ENCODE measurements at places on chromosomes 5 and 9.

GRCh38 chr9:82721593-82721992 is 341.3 kb downstream of the RASEF start:
- DNase-seq: no peak

DNA sequence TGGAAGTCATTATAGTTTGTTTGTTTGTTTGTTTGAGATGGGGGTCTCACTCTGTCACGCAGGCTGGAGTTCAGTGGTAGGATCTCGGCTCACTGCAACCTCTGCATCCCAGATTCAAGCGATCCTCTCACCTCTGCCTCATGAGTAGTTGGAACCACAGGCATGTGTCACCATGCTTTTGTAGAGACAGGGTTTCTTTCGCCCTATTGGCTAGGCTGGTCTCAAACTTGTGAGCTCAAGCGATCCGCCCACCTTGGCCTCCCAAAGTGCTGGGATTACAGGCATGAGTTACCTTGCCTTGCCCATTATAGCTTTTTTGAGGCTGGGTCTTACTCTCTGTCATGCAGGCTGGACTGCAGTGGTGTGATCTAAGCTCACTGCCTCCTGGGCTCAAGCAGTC is 28.8 kb downstream of the NSD1 start:
- no peak for DNase-seq

- no peak for DNase-seq
Observed at GRCh38 chr5:94309141-94309540, 309.3 kb downstream of the KIAA0825 start.

- no peak for DNase-seq
Observed at GRCh38 chr5:130731839-130732238, 433.2 kb downstream of the HINT1 start.

GRCh38 chr9:116821633-116822229 is 134.6 kb downstream of the TRIM32 start:
- DNase-seq: no peak

DNA sequence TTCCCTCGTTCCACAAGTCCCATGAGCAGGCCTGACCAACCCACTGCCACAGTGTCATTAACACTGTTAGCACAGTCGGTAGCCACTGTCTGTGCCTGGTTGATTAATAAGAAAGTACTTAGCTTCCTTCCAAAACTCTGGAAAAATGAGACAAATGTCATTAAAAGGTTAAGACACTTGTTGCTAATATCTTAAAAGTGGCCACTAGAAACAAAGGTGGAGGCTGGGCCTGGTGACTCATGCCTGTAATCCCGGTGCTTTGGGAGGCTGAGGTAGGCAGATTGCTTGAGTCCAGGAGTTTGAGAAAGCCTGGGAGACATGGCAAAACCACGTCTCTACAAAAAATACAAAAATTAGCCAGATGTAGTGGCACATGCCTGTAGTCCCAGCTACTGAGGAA is 194.0 kb downstream of the PDZD2 start:
- no peak for DNase-seq

DNA sequence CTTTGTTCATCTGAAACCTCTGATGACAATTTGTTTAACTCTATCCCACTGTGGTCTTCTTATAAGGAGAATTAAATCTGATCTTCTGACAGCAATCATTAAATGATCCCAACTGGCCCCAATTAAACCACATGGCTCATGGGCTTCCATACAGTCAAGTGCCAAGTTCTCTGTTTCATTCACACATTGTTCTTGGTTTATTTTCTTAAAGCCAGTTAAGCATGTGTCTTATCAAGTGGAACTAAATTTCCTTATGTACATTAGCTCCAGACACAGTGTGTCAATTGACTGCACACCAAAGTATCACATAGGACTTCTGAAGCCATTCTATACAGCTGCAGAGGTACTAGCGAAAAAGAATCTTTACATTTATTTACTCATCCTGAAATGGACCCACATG is 51.2 kb downstream of the MEF2C start:
- DNase-seq: no peak

DNA sequence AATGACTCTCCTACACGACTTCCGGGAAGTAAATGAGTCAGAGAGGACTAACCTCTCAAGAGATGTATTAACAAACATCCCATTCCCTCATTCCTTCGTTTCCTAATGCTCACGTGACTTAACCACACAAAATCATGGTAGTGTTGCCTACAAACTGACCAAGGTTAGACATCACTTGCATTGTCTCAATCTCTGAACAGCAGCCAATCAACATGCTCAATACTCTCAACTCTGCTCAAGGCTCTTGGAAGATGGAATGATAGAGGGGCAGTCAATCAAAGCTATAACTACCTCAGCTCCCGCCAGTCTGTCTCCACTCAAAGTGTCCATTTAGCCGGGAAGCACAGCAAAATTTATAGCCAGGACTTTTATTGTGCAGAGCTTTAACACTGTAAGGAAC is 143.8 kb upstream of the PIK3R1 start:
- no peak for DNase-seq

GRCh38 chr5:179827680-179828079 is 7.0 kb downstream of the SQSTM1 start:
- peak; percentile 75 for DNase-seq

DNA sequence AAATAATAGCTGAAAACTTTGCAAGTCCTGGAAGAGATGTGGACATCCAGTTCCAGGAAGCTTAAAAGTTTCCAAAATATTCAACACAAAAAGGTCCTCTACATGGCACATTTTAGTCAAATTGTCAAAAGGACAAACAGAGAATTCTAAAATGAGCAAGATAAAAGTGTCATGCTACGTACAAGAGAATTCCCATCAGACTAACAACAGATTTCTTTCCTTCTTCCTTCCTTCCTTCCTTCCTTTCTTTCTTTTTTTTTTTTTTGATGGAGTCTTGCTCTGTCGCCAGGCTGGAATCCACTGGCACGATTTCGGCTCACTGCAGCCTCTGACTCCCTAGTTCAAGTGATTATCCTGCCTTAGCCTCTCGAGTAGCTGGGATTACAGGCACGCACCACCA is 39.3 kb downstream of the BTNL8 start:
- no peak for DNase-seq

DNA sequence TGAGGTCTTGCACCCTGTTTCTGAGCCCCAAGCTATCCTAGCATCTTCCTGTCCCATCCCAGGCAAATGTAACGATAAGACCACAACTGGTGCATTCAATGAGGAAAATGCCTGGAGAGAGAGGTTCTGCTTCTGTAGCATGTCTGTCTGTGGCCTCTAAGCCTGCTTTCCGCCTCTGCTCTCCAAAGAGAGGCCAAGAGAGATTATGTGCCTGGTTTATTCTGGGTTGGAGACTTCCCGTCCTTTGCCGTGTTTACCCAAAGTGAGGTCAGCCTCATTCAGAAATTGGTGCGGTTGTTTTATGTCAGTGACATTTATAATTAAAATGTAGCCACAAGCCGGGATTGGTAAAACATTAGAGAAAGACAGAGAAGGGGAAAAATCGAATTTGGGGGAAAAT is 77.8 kb downstream of the FGF1 start:
- no peak for DNase-seq

- no peak for DNase-seq
Observed at GRCh38 chr5:169499990-169500505, 83.5 kb upstream of the SPDL1 start.

DNA sequence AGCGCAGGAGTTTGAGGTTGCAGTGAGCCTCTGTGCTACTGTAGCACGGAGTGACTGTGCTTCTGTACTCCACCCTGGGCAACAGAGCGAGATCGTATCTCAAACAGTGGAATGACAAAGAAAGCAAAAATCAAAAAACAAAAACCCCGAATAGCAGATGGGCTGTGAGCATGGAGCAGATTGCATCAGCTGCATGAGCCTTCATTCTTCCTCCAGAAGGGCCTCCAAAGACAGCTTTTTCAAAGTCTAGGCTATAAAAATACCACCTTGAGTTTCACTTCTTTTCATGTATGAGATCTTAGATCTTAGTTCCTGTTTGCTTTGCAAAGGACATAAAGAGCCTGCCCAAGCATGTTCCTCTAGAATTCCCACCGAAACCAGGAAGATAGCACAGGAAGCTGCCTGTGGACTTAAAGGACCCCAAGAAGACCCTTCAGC is 15.0 kb upstream of the HSPB3 start:
- no peak for DNase-seq

- no peak for DNase-seq
Observed at GRCh38 chr5:143006501-143006900, 236.3 kb downstream of the ARHGAP26 start.

DNA sequence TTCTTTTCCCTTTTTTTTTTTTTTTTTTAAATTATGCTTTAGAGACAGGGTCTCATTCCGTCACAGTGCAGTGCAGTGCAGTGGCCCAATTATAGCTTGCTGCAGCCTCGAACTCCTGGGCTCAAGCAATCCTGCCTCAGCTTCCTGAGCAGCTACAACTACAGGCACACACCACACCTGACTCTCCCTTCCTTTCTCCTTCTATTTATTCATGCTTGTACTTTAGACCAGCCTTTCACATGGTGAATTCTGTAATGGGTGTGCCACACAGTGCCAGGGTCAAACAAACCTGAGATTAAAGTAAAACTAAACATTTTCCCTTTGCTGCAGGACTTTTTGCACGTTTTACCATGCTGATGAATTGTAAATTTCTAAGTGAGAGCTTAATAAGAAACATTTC is 8.0 kb downstream of the SH3RF2 start:
- DNase-seq: peak; percentile 81

All from small intestine (tissue), 16 donors.